ENCODE measurements at places on chromosomes 13 and 19.

DNA sequence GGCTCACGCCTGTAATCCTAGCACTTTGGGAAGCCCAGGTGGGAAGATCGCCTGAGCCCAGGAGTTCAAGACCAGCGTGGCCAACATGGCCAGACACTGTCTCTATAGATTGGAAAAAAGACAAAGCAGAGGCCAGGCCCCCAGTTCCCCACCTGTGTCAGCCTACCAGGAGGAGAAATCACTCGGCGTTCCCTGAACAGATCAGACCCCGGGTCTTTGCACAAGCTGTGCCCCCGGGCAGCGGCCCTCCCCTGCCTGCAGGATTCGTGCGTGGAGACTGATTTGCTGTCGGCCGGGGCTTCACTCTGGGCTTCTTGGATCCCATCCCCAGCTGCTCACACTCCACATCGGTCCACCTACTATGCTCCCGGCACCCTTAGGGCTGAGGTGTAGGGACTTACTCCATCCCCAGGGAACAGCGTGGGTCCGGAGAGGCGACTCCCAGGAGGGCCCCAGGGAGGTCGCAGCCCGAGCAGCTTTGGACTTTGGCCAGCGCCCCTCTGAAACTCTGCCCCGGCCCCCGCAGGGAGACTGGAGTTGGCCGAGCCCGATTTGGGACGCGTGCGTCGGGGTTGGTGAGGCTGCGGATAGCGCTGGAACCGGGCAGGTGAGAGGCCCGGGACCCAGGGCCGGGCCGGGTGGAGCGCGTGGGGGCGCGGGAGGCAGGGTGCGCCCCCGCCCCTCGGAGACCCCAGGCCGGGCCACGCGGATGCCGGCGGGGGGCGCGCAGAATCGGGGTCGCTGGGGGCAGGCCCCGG, 515 bp upstream of the EFNA2 start:
- DNase-seq, result no peak

DNA sequence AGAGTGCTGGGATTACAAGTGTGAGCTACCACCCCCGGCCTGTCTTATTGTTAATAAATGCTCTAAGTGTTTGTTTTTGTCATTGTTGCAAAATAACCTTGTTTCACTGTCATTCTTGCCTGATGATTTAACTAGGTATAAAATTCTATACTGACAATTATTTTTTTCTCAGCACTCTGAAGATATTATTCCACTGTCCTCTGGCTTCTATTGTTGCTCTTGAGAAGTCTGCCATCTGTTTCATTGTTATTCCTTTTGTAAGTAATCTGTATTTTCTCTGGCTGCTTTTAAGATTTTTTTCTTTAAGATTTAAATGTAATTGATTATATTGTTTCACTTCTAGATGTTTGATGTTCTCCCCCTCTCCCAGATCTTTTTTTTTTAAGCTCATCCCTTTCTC, 17.6 kb downstream of the ZNF420 start:
- DNase-seq, result no peak

DNA sequence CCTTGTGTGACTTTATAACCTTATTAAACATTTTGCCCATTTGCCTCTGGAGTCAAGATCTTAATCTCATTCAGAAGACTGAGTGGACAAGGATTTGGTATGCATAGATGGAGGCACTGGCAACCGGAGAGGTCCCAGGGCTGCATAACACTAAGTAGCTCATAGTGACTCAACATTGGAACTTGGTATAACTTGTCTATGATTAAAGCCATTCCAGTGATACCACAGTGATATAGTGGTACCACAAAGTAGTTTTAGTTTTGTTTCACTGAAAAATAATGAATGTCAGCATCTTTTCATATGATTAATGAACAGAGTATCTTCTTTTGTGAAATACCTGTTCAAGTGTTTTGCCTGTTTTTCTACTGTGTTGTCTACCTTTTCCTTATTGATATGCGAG, 26.4 kb downstream of the CDK8 start:
- DNase-seq, result no peak

GRCh38 chr13:27172495-27172842, 858 bp upstream of the USP12 start:
- DNase-seq, result no peak

- no peak for DNase-seq
Observed at GRCh38 chr13:23678795-23679194, 108.6 kb downstream of the TNFRSF19 start.

- peak; percentile 94 for DNase-seq
Observed at GRCh38 chr19:8526345-8527091, 12.6 kb upstream of the ZNF414 start.

DNA sequence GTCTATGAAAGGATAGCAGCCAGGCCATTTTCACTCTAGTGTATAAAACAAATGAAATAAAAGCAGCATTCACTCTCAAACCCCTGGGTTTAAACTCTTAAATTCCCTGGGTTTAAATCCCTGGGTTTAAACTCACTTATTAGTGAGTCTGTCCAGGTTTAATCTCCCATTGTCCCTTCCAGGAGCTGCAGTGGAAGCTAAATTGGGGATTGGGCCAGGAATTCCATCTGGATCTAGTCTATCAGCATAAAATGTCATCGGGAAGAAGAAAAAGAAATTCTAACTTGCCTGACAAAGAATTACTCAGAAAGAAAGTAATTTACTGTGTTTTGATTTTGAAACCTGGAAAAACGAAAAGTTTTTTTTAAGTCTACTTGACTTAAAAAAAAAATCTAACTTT, 54.8 kb downstream of the FRY start:
- no peak for DNase-seq

GRCh38 chr19:8158411-8159074, 9.2 kb upstream of the FBN3 start:
- peak; percentile 71 for DNase-seq

- DNase-seq, result no peak
Observed at GRCh38 chr13:49654011-49654410, 25.7 kb downstream of the ARL11 start.

DNA sequence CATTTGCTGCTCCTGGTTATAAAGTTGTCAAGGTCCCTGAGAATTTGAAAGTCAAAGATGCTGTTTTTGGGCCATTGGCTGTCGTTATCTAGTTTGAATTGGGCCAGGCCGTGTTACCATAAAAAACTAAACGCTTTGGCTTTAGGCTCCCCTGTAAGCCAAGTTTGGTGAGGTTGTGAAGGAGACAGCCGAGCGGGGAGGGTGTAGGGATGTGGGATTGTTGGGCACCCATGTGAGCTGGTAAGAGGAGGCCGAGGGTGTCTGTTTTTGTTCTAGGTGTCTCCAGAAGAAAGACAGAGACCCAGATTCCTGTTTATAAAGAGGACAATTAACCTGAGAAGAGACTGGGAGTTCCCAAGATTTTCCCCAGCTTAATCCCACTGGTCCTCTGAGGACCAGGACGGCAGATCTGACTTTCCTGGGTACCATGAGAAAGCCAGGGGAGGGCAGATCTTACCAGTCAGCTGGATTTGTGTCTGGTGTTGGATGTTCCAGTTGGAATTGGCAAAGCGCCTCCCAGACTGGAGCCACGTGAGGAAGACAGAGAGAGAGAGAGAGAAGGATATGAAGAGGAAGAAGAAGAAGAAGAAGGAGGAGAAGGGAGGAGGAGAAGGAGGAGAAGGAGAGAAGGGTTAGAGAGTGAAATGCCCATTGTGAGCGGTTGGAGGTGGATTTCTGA, 25.1 kb downstream of the TMEM255B start:
- no peak for DNase-seq

DNA sequence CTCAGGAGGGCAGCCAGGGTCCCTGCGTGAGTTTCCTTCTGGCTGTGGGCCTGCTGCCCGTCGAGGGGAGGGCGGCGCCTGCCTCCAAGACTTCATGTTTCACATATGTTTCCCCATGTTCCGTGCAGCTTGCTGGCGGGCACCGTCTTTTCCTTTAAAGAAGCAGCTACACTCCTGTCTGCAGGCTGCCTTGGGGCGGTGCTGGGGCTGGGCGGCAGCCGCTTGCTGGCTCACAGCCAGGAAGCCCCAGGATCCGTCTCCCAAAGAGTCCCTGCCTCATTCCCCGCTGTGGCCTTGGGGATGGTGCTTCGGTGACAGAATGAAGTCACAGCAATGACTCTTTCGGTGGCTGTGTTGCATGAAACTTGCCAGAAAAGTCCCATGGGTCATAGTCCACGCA, 24.9 kb downstream of the PIAS4 start:
- DNase-seq, result no peak

GRCh38 chr13:113888701-113889330, 24.9 kb upstream of the GAS6 start:
- no peak for DNase-seq

- no peak for DNase-seq
Observed at GRCh38 chr19:5984600-5984999, 6.7 kb upstream of the RANBP3 start.

GRCh38 chr13:96992633-96993032, 1.6 kb downstream of the OXGR1 start:
- DNase-seq, result no peak

DNA sequence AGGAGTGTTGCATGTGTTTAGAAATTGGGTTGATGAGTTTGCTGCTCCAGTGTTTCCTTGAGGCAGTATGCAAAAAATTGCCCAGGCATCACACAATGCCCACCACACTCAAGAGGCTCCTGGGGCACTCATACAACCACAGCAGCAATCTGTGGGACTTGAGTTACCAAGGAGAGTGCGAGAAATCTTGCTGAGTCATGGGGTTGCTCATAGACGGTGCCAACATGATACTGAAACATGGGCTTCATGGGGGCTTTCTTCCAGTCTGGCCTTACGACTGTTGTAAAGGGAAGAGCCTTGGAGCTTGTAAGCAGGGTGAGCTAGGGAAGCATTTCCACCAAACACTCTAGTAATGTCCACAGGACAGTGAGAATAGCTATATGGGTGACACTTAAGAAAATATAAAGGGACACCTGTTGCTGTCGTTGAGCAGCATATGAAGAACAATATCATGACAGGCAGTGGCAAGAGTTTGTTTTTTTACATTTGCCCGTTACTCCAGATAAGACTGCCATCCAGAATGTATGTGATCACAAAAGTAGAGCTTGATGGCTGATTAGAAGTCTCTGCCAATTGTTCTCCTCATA, 1237.4 kb downstream of the UQCRFS1 start:
- no peak for DNase-seq

GRCh38 chr13:79628463-79628862, 147.5 kb downstream of the NDFIP2 start:
- DNase-seq, result no peak

DNA sequence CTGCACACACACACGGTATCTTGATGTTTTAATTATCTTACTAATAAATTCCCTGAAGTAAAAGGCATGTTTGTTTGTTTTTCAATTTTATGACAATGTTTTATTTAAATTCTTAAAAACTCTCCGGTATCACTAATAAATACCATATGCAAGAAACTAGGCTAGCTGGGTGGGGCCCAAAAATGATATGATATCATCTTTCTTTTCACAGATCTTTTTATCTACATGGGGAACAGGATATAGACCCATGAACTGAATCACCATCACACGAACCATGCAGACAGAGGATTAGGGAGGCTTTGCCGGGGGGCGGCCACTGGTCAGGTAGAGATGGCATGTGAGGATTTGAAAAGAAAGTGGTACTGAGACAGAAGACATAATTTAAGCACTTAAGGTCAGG, 266.4 kb downstream of the ENOX1 start:
- DNase-seq, result no peak

- DNase-seq, result peak; percentile 61
Observed at GRCh38 chr19:35757231-35757748, 461 bp upstream of the HSPB6 start.

DNA sequence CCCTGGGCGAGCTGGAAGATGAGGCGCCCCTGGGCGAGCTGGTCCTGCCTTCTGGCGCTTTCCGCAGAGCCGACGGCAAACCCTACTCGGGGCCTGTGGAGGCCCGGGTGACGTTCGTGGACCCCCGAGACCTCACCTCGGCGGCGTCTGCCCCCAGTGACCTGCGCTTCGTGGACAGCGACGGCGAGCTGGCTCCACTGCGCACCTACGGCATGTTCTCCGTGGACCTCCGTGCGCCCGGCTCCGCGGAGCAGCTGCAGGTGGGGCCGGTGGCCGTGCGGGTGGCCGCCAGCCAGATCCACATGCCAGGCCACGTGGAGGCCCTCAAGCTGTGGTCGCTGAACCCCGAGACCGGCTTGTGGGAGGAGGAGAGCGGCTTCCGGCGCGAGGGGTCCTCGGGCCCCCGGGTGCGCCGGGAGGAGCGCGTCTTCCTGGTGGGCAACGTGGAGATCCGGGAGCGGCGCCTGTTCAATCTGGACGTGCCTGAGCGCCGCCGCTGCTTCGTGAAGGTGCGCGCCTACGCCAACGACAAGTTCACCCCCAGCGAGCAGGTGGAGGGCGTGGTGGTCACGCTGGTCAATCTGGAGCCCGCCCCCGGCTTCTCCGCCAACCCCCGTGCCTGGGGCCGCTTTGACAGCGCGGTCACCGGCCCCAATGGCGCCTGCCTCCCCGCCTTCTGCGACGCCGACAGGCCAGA, 6.3 kb downstream of the CILP2 start:
- no peak for DNase-seq

DNA sequence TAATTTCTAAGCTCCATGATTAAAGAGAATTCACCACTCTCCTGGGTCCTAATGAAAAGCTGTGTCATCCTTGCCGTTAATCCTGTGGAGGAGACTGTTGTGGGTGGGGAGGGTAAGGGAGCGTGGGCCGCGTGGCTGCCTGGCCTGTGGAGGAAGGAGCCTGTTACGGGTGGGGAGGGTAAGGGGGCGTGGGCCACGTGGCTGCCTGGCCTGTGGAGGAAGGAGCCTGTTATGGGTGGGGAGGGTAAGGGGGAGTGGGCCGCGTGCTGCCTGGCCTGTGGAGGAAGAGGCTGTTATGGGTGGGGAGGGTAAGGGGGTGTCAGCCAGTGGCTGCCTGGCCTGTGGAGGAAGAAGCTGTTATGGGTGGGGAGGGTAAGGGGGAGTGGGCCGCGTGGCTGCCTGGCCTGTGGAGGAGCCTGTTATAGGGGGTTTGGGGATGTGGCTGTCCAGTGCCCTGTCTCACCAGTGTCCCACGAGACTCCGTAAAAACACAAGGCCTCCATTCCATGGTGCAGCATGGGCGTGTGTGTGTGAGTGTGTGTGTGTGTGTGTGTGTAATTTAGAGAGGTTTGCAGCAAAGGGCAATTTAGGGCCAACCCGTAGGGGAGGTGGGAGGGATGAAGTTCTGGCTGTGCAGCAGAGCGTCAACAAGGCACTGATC, 15.6 kb upstream of the DCUN1D2 start:
- DNase-seq, result no peak

DNA sequence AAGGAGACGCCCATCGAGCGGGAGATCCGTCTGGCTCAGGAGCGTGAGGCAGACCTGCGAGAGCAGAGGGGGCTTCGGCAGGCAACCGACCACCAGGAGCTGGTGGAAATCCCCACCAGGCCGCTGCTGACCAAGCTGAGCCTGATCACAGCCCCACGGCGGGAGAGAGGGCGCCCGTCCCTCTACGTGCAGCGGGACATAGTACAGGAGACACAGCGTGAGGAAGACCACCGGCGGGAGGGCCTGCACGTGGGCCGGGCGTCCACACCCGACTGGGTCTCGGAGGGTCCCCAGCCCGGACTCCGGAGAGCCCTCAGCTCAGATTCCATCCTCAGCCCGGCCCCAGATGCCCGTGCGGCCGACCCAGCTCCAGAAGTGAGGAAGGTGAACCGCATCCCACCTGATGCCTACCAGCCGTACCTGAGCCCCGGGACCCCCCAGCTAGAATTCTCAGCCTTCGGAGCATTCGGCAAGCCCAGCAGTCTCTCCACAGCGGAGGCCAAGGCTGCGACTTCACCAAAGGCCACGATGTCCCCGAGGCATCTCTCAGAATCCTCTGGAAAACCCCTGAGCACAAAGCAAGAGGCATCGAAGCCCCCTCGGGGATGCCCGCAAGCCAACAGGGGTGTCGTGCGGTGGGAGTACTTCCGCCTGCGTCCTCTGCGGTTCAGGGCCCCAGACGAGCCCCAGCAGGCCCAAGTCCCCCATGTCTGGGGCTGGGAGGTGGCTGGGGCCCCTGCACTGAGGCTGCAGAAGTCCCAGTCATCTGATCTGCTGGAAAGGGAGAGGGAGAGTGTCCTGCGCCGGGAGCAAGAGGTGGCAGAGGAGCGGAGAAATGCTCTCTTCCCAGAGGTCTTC, 7.1 kb downstream of the MISP start:
- DNase-seq, result no peak

All from Caco-2 (cell line).